Activated T-helper 17 cell treated with anti-CD3 and anti-CD28 coated beads, Interleukin-2, amount 50 U/mL, for 72 hours (primary cell): ENCODE measurements at places on chromosomes 2 and 18.

DNA sequence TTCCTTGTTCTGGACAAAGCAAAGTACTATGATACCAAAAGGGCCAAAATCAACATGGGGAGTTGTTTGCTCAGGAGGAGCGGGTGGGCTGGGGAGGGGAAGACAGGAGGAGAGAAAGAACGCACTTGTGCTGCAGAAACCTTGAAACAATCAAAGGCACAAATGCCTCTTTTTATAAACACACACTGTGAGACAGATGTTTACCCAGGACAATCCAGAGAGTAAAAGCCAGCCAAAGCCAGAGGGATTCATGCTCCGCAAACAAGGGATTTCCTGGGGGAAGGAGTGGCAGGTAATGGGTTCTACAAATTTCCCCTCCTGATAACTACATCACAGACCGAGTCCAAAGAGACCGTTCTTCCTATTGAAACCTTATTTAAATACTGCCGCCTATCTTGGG is 323.5 kb upstream of the SKOR2 start:
- ATAC-seq = no peak

DNA sequence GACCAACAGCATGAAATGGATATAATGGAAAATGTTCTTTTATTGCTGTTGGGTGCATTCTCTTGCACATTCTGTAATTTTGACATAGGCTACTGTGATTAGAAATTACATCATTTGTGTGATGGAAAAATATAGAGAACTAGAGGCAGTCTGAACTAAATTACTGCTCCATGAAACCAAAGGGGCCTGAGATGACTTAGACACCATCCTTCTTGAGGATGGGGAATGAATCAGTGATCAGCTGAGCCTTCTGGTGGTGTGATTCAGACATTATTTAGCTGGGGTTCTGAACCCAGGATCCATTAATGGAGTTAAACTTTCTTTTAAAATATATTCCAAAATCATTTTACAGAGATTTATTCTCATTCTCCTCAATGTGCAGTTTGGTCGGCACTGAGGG is 135.8 kb downstream of the LDLRAD4 start:
- ATAC-seq = peak; percentile 68

DNA sequence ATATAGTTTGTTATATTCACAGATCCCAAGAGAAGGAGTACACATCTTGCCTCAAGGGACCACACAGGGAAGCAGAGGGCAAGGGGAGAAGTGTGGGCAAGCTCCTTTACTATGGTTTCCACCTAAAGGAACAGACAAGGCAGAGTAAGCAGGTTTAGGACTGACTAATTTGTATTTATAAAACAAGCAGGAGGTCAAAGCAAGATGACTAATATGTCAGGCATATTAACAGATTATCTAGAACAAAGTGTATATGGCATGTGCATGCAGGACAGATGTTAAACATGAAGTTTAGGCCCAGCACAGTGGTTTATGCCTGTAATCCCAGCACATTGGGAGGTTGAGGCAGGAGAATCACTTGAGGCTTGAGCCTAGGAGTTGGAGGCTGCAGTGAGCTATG is 3.7 kb upstream of the LRP2 start:
- no peak for ATAC-seq

DNA sequence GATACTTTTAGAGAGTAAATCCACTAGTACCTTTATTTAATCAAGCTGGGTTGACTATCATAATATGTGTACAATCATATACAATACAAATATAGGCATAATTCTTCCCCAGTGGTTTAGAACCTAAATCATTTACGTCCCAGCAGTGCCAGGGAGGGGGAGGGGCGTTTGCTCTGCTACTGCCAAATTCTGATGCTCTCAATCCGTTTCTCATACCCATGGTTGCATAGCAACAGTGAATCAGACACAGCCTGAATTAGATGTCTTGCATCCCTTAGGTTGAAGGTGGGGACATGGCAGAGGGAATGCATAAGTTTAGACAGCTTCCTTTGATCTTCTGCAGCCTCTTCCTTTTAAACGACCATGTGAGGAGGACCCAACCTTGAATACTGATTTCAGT is 135.4 kb downstream of the ABCA12 start:
- ATAC-seq = no peak

DNA sequence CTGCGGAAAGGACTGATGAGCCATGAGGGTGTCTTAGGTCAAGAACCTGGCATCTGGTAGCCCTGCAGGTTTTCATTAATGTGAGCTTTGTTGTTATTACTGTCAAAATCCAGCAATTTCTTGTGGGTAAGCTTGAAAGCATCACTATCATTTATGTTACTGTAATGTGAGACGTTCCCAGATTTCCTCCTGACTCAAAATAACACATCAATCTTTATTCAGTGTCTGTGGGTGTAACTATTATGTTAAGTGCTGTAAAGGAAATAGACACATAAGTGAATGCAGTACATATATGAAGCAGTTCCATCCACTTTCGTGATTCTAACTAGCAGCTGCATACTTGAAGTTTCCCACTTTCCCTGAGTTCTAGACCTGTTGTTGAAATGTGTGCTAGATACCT is 89.8 kb downstream of the FHOD3 start:
- ATAC-seq = no peak

GRCh38 chr2:97908208-97908676 is 87.5 kb downstream of the TMEM131 start:
- ATAC-seq = no peak

DNA sequence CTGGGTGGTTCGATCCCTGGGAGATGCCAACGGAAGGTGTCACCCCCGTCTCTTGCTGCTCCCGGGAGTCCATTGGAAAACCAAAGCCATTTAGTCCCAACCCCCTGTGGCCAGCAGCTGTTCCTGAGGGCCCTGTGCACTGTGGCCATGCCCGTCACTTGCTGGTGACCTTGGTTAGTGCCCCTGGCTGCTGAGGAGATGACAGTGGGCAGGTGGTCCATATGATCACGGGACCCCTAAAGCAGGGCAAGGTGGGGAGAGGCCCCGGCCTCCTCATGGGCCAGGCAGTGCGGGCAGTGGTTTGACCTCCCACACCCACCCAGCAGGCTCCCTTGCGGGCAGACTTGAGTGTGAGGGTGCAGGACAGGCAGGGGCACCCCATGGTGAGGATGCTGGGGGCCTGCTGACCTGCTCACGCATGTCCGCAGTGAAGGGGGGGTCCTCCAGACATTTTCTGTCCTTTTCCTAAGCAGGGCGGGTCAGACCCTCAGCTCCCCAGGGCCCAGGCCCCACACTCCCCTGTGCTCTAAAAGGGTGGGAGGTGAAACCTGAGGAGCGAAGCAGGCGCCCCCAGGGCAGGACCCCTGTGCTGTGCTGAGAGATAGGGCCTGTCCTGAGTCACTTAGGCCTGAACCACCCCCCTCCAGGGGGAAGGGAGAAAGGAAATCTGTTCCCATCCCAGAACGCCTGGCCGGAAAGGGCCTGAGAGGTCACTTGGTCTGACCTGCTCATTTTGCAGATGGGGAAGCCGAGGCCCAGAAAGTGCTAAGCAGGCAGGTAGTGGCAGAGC is 6.8 kb downstream of the ITM2C start:
- no peak for ATAC-seq

- ATAC-seq = peak; percentile 83
These were observed 130.5 kb downstream of the ZNF516 start for GRCh38 chr18:76364282-76365259.

DNA sequence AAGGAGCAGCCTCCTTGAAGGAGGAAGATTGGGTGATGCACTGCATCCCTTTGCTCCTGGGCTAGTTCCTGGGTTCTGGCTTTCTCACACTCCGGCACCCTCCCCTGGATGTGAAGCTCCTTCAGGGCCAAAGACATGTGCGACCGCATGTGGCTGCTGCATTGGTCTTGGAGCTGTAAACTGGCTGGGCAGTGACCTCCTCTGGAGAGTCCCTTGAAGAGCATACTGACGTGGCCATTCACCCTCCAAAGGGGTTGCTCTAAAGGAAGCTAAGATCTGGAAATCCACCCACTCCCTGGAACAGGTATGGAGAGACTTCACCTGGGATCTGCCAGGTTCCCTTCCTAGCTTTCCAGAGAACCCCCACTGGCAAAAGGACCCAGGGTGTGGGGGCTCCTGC is 62.1 kb downstream of the TMEM17 start:
- no peak for ATAC-seq

- ATAC-seq = no peak
These were observed 4.5 kb upstream of the GDF7 start for GRCh38 chr2:20662308-20662937.

- ATAC-seq = no peak
These were observed 253.9 kb upstream of the VWC2L start for GRCh38 chr2:214156971-214157370.
